ENCODE measurements at places on chromosomes 6 and 20. TPM values are rescaled to one million over a fixed set of nuclear protein-coding genes. Genes with fewer than 3 reads are reported as not detected.

The LRFN2 gene
- total RNA-seq = 1.1 TPM

The FAM209B gene
- not detected for total RNA-seq

The GRIK2 gene
- 4.8 TPM for total RNA-seq

The MUC22 gene
- total RNA-seq = 1.6 TPM

The CCN6 gene
- total RNA-seq = not detected

The TMEM200A gene
- total RNA-seq = 18.4 TPM

The HIVEP2 gene
- 12.3 TPM for total RNA-seq

The LY6G5B gene
- total RNA-seq = 13.9 TPM

The MUCL3 gene
- 0.31 TPM for total RNA-seq

The WFDC12 gene
- total RNA-seq = not detected

The CYP21A2 gene
- 0.14 TPM for total RNA-seq

The VSX1 gene
- not detected for total RNA-seq

The HLA-DMB gene
- 0.43 TPM for total RNA-seq

The FGD2 gene
- total RNA-seq = not detected

The STMND1 gene
- 0.43 TPM for total RNA-seq

The COQ3 gene
- total RNA-seq = 7.3 TPM

DNA sequence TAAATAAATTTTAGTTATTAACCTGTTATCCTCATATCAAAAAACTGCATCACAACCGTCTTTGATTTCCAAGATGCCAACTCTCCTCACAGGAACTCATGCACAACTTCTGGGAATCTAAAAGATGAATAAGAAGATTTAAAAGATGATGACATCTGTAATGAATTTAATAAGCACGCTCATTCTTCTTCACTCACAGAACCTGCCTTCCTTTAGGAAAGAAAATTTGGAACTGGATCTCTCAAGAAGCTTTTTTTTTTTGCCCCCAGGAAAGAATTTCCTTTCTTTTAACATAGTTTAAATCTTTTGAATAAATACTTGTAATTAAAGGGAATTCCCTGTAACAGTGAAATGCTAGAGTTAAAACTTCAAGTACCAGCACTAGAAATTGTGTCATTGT, 161.5 kb downstream of the HIVEP2 start:
- no peaks in the 10 kb centered on the region for H3K4me1 ChIP-seq
- DNase-seq = no peak
- no peaks in the 10 kb centered on the region for H3K36me3 ChIP-seq

DNA sequence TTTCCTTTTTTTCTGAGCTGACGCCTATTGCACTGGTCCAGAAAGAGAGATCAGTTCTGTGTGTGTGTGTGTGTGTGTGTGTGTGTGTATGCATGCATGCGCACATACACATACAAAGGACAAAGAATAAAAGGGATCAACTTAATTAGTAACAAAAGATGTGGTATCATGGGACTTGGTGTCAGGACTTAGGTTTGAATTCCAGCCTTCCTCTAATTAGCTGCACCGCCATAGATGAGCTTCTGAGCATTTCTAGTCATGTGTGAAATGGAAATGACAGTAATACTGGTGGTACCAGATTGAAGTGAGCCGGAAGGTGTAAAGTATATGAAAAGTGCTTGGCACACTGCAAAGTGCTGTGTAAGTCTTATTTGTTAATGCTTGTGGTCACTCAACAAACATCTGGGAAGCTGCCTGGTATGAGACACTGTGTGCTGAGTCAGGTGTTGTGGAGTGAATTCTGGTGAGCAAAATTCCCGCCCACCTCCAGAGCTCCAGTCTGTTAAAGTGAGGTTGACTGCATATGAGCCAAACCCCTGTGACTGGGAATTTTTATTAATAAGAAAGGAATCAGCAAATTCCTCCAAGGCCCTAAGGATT, 12.4 kb downstream of the DAAM2 start:
- H3K4me1 ChIP-seq = peaks cover 54% of the 10 kb centered on the region
- no peak for DNase-seq
- no peaks in the 10 kb centered on the region for H3K36me3 ChIP-seq
- H3K4me3 ChIP-seq = no peak overlapping the region

DNA sequence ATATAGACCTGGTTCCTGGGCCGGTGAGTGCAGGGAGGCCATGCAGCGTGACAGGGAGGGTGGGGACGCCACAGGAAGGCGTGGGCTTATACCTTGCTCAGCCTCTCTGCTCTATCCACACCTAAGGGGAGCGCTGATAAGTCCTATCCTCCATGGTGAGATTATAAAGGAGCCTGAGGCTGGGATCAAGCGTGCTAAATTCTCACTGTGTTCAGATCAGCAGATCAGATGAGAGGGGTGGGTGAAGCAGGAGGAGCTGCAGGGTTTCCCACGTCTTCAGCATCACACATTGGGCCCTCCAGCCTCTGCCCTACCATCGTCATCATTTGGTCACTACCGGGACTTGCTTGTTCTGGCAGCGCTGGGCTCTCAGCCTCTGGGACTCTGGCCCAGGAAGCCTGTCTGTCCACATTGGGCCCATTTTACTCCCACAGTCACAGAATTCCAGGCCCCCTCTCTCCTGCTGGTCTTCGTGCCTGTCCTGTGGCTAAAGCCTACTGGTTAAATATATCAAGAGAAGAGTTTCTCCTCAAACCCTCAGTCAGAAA, 29.1 kb upstream of the PDE10A start:
- no peak for DNase-seq
- no peaks in the 10 kb centered on the region for H3K36me3 ChIP-seq
- H3K4me3 ChIP-seq = no peak overlapping the region
- H3K27ac ChIP-seq = no peak overlapping the region
- peaks cover 8% of the 10 kb centered on the region for H3K4me1 ChIP-seq

- peaks cover 34% of the 10 kb centered on the region for H3K4me1 ChIP-seq
- no peak overlapping the region for H3K4me3 ChIP-seq
- no peak for DNase-seq
- no peaks in the 10 kb centered on the region for H3K36me3 ChIP-seq
These were observed 381.0 kb upstream of the SULF2 start for GRCh38 chr20:48166082-48166835.

- no peaks in the 10 kb centered on the region for H3K36me3 ChIP-seq
- H3K4me1 ChIP-seq = peaks cover 4% of the 10 kb centered on the region
- H3K27me3 ChIP-seq = peaks cover 9% of the 10 kb centered on the region
- H3K27ac ChIP-seq = no peak overlapping the region
These were observed 58.9 kb downstream of the THBS2 start for GRCh38 chr6:169194737-169195136.

GRCh38 chr6:38213251-38213658, 393.7 kb downstream of the ZFAND3 start:
- H3K27ac ChIP-seq = no peak overlapping the region
- no peak overlapping the region for H3K4me3 ChIP-seq
- peaks cover under 1% of the 10 kb centered on the region for H3K36me3 ChIP-seq

GRCh38 chr20:51510936-51511605, 31.4 kb downstream of the NFATC2 start:
- H3K27me3 ChIP-seq = no peaks in the 10 kb centered on the region
- no peak overlapping the region for H3K4me3 ChIP-seq
- no peak for DNase-seq
- peak overlapping the region; percentile 7 for H3K27ac ChIP-seq
- H3K4me1 ChIP-seq = peaks cover 37% of the 10 kb centered on the region

GRCh38 chr6:81849248-81849647, 96.8 kb upstream of the TENT5A start:
- H3K4me1 ChIP-seq = no peaks in the 10 kb centered on the region
- no peak overlapping the region for H3K4me3 ChIP-seq
- no peaks in the 10 kb centered on the region for H3K36me3 ChIP-seq
- H3K27me3 ChIP-seq = no peaks in the 10 kb centered on the region
- DNase-seq = no peak
- H3K27ac ChIP-seq = no peak overlapping the region

DNA sequence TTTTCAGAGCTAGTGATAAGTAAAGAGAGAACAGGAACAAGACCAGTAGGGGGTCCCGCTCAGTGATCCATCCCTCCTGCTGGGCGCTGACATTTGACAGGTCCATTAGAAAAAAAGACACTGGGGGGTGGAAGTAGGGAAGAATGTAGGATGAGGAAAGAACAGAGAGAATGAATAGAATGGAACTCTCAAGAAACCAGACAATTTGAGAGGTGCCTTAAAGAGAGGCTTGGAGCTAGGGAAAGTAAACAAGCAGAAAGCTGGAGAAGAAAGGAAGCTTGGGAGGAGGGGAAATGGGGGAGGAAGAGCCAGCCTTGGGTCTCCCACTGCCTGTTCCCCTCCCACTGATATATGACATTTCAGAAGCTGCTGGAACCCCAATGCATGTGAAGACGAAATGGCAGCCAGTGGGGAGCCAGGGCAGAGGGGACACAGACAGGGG, 8.4 kb downstream of the GABBR1 start:
- no peak for DNase-seq
- peak overlapping the region; percentile 9 for H3K4me3 ChIP-seq
- peaks cover 23% of the 10 kb centered on the region for H3K27me3 ChIP-seq
- H3K27ac ChIP-seq = no peak overlapping the region

DNA sequence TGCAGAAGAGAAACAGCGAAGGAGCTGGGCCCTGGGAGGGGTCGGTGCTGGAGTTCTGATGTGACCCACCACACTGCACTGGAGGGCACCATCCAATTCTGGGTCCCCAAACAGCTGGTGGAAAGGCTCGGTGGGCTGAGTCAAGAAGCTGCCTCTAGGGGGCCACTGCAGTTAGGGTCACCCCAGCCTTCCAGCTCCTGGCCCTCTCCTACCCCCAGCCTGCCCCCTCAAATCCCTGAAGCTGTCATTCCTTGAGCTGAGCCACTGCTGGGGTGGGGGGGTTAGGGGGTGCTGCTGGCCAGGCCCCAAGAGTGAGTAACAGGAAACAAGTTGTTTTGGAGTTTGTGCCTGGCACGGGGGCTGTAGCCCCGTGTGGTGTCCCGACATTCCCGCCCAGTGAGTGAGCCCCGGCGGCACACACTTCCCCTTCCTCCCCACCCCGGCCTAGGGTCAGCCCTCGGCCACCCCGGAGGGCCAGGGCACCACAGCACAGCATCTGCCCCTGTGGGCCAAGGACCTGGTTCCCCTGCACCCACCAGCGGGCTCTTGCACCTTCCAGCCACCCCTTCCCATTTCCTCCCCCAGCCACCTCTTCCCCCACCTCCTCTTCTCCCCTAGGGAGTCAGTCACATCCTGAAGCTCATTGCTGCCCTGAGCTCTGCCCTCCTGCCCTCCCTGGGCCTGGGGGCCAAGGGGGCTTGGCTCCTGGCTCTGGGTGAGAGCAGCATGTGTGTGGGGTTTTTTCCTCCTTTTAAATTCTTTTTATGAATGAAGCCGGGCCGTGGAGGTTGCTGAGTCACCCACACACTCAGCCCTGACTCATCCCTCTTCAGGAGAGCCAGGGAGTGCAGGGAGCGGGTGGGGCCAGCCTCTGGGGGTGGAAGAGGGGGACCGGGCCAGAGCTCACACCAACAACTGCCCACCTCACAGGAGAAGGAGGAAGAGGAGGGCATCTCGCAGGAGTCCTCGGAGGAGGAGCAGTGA, 4.6 kb downstream of the SMIM29 start:
- no peak overlapping the region for H3K4me3 ChIP-seq
- no peaks in the 10 kb centered on the region for H3K27me3 ChIP-seq
- H3K36me3 ChIP-seq = peaks cover 8% of the 10 kb centered on the region
- peak overlapping the region; percentile 70 for H3K27ac ChIP-seq
- H3K4me1 ChIP-seq = peaks cover 18% of the 10 kb centered on the region

DNA sequence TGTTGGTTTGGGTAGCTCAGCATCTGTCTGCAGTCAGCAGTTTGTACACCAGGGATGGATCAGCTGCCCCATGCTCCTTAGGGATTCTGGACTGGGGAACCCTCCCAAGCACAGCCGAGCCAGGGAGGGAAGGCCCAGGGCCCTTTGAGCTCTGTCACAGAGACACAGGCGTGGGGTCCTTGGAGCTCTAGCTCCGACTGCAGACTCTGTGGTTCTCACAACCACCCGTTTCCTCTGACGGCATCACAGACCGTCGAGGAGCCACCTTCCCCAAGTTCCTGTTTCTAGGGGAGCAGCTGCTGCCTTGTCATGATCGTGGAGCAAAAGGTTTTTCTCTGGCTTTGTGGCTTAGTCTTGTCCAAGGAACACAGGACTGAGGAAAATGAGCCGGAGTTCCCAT, at the start of gene SLA2:
Gene SLA2 (minus strand): TSS at position 199 of the 400 bp plus-strand sequence. CDS start 4,861 bp downstream, outside the sequence.
- no peak within 1 kb of the TSS for H3K4me3 ChIP-seq
- no peaks in the 10 kb centered on the region for H3K27me3 ChIP-seq
- H3K27ac ChIP-seq = no peak within 1 kb of the TSS
- no peaks in the 10 kb centered on the region for H3K4me1 ChIP-seq
- DNase-seq = no peak
- H3K36me3 ChIP-seq = no peaks in the 10 kb centered on the region

DNA sequence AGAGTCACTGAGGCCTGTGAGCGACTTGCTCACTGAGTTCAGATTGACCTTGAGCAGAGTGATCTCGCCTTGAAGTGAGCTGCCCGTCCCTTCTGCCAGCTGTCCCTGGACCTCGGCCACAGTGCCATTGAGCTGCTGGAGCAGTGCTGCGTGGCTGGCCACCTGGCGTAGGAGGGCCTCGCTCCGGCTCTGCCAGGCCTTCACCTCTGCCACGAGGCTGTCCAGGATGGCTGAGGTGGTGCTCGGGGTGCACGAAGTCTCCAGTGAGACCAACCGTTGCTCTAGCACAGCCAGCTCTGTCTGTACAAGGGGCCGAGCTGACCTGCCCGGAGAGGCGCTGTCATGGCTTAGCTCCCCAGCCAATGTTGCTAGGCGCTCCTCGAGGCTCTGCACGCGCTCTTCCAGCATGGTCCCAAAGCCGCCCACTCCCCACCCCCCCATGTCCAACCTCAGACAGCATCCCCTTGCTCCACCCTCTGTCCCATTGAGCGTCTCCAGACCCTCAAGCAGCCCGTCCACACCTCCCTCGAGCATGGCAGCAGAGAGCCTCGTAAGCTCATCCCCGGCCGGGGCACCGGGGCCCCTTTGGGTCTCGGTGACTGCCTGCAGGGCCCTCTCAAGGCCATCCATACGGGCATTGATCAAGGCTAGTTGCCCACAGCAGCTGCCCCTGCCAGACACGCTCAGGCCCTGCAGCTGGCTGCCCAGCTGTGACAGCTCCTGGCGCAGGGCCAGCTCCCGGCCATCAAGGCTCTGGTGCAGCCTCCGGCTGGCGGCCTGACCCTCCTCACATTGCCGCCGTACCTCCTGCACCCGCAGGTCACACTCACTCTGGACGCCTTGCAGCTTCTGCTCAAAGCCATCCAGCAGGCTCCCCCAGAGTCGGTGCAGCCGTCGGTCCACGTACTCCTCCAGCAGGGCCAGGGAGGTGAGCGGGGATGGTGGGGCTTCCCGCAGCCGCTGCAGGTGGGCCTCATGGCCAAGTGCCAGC, 4.6 kb downstream of the EMILIN3 start:
- no peak overlapping the region for H3K4me3 ChIP-seq
- H3K36me3 ChIP-seq = no peaks in the 10 kb centered on the region
- no peak for DNase-seq
- peaks cover 7% of the 10 kb centered on the region for H3K4me1 ChIP-seq
- H3K27ac ChIP-seq = no peak overlapping the region
